ENCODE measurements at places on chromosomes 2 and 18.

DNA sequence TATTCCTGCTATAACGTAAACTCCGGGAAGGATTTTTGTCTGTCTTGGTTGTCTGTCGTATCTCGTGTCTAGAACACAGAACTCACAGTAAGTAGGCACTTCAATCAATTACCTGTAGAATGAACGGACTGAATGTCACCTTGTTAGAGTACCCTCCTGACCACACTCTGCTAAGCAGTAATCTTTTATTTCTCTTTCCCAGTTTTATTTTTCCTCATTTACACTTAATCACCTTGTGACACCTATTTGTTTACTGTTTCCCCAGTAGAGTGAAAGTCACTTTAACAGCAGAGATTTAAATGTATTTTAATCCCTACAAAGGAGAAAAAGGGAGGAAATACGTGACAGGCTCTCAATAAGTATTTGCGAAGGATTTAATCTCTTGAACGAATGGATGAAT, 514 bp upstream of the EPB41L5 start:
- DNase-seq: no peak

- no peak for DNase-seq
Observed at GRCh38 chr18:58727776-58728500, 56.7 kb downstream of the MALT1 start.

DNA sequence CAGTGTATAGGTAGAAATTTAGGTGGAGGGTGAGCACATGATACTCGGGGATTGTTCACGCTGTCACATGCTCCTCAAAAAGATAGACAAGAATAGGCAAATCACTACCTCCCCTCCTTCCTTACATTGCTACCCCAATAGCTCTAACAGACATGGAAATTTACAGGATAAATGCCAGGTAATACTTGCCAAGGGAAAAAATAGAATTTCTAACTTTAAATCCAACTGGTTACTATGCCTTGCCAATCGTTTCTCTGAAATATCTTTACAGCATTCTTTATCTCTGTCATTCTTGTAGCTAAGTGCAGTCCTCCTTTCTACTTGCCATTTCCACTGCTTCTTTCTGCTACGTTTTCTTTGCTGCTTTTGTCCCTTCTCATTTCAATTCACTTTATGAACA, 339.8 kb upstream of the ZEB2 start:
- no peak for DNase-seq

DNA sequence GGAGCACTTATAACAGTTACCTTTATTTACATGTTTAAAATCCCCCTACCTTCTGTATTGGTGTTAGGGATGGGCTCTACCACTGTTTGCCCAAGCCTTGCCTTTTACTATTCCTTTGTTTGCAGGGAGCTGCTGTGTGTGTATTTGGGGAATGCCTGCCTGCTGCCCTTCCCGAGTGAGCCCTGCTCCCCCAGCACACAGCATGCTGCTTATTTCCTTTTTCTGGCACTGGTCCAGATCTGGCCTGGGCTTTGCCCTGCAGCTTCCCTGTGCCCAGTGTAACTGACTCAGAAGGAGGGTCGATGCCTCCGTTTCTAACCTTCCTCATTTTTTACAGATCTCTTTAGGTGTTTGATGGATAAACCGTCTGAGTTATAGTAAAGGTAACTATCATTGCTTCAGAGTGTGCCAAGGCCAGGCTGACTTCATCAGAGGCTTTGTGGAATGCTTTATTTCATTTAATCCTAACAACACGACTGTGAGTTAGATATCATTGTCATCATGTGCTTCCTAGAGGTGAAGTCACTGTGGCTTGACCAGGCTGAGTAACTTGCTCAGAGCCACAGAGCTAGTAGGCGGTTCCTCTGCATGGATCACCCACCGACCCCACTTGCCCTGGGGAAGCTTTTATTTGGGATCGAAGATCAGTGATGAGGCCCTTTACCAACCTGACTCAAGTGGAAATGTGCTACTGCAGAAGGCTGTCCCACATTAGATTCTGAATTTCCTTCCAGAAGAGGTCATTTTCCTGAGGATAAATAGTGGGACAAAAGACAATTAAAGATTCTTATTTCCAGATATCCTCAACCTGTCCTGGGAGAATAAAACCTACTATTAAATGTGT, 238.8 kb downstream of the ZNF407 start:
- no peak for DNase-seq

- no peak for DNase-seq
Observed at GRCh38 chr2:71851094-71851750, 296.4 kb downstream of the CYP26B1 start.

All from stimulated activated CD4-positive, alpha-beta T cell treated with anti-CD3 and anti-CD28 coated beads, Interleukin-2, amount 100 ng/mL, for 24 hours (primary cell).